ENCODE measurements at places on chromosomes 1 and 21.

- DNase-seq: no peak
Observed at GRCh38 chr1:109928591-109929111, 18.0 kb downstream of the CSF1 start.

DNA sequence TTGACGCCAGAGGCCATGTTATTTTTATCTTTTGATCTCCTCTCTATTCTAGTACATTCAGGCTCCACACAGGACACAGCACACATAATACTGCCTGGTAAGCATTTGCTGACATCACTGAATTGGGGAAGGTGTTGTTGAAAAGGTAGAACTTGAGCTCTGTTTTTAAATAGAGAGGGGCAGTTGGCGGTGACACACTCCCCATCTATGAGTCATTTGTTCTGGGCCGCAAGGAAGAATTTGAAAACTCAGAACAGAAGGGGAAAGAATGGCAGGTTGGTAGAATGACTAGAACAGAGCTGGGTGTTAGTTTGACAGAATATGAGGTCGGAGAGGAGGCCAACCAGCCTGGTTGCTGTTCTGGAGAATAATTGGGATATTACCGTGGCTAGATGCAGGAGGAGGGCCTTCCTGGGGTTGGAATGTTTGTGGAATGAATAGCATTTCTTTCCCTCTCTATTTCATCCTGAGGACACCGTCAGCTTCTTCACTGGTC is 52.1 kb upstream of the ERRFI1 start:
- DNase-seq: no peak

- no peak for DNase-seq
Observed at GRCh38 chr21:44010429-44010828, 1.7 kb upstream of the TRAPPC10 start.

GRCh38 chr1:119222271-119222670 is 81.8 kb upstream of the WARS2 start:
- no peak for DNase-seq

DNA sequence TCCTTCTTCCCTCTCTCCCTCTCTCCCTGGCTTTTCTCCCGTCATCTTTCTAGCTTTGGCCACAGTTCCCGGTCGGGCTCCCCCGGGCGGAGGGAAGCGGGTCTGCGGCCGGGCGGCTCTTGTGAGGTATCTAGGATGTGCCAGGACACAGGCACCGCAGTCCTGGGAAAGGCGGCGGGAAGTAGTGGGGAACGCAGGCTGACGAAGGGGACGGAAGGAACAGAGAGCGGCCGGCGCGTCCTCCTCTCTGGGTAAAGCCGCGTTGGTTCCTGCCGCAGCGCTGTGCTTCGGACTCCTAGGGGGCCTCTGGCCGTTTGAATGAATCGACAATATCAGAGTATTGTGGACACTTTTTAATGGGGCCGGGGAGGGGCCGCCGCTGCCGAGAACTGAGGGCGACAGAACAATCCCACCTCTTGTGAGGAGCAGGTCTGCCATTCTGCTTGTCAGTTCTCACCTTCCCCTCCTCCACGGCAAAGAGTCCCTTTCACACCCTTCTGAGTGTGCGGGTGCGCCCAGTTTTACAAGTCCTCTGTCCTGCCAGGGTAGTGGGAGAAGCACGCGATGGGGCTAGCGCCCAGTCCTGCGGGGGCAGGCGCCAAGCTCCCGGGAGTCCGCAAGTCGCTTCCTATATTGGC is 1.2 kb upstream of the LHX9 start:
- no peak for DNase-seq

DNA sequence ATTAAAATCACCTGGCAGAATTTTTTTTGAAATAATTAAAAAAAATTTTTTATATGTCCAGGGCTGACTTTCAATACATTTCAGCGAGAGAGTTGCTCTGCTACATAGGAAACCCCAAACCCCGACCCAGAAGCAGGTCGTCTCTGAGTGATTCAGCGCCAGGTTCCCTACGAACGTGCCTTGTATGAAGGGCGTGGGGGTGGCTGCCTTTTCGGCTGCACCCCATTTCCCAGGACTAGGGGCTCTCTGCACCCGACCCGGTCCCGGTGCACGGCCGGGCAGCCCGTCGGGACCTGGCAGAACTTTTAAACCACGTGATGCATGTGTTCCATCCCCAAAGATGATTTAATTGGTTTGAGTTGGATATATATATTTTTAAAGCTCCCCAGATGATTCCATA is 15.8 kb upstream of the SCYL3 start:
- no peak for DNase-seq

DNA sequence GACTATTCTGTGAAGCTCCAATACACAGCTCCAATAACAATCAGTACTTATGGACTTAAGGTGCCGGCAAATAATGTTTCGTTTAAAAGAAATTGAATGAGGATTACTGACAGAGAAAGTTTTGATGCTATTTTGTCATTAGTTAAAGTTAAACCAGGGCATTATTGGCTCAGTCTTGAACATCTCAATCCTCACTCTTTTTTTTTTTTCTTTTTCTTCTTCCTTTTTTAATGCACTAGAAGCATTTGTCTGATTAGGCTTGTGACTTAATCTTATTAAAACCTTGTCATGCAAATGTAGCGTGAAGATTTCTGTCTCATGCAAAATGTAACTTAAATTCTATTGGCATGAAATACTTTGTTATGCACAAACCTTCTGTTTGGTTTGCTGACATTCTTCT is 346.8 kb upstream of the ADGRL2 start:
- no peak for DNase-seq

- no peak for DNase-seq
Observed at GRCh38 chr1:218585511-218586184, 240.5 kb downstream of the TGFB2 start.

- no peak for DNase-seq
Observed at GRCh38 chr21:15408089-15408488, 321.7 kb upstream of the USP25 start.

DNA sequence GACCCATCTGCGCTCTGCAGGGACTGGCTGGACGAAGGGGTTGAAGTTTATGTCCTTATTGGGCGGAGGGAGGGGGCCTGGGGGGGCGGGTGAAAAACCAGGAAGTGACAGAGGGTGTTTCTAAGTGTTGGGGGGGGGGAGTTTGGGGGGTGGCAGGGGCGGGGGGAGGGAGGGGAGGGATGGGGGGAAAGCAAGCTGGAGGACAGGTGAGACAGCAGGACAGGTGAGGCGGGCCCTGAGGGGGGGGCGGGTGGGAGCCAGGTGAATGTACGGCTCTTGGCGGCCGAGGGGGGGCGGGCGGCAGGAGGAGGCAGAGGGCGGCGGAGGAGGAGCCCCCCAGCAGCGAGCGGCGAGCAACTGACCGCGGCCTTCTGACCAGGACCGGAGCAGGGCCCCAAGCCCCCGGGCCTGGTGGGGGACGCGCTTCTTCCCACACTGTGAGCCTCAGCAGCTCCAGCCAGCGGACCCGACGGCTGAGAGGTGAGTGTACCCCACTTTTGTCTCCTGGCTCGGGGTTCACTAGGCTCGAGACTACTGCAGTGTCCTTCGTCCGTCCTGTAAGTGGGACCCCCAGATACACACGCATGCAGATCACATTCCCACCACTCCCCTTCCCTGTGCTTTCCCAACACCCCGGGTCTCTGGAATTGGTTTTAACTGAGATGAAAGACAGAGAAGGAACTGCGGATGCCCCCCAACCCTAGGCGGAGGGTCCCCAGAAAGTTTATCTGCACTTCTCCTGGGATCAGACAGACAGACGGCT is at the start of gene ZBTB7B:
Gene ZBTB7B, plus strand, starts transcription at position 339 of the 763 bp plus-strand sequence. CDS start 11,859 bp downstream, outside the sequence.
- no peak for DNase-seq

GRCh38 chr1:22341791-22342605 is 109.7 kb upstream of the ZBTB40 start:
- no peak for DNase-seq

GRCh38 chr1:107993920-107994319 is 28.9 kb upstream of the VAV3 start:
- no peak for DNase-seq

DNA sequence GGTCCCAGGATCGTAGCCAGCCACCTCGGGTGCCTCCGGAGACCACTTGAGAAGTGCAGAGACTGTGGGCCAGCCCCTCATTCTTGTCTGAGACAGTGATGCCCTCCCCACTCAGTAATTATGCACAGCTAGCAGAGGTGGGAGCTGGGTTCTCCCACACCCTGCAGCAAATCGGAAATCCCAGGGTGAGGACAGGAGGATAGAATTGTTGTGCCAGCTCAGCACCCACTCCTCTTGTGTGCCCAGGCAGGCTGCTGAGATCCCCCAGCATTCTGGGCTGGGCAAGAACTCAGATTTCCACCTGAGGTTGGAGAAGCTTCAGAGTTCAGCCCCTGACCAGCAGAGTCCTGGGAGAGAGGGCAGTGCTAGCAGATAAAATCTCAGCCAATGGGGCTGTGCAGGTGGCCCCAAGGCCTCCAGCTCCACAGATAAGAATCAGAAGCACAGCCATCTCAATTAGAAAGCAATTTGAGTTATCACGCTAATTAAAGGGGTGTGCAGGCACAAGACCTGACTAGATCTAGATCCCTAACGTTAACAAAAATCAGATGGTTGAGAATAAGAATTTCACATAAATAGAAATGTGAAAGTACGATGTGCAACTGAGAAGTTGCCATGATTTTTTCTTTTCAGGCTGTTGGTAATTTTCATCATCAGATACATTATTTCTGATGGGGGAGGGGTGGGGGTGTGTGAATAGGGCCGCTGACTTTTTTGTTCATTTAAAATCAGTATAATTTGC is 45.5 kb upstream of the IRF2BP2 start:
- DNase-seq: no peak

DNA sequence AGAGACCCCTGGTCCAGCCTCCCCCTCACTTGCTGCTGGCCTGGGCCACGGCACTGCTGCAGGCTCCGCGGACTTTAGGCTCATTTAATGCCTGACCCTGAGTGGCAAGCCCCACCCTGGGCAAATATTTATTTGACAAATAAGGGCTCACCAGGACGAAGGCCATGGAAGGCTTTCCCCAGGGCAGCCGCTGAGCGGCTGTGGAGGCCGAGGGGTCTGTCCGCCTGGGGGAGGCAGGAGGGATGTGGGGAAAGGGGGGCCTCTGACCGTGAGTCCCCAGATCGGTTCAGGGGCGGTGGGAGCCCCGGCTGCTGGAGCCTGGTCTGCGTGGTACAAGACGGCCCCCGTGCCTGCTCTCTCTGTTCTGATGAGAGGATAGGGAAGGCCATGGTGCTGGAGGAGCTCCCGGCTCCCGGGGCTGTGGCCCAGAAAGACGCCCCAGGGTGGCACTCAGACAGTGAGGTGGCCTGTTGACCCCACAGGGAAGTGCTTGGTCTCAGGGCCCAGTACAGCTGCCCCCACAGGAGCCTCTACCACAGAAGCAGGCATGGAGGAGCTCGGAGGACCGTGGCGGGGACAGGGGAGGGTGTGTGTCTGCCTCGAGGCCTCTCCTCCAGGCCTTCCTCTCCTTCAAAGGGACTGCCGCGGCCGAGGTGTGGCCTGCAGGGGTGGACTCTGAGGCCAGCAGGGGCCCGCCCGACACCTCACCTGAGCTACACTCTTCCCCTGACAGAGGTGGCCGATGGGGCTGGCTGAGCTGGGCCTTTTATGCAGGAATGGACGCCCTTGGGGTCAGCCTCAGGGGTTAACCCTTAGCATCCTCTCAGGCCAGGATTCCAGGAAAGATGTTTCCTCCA is 9.1 kb upstream of the C1orf159 start:
- no peak for DNase-seq

- DNase-seq: no peak
Observed at GRCh38 chr1:210647406-210648333, 319.0 kb downstream of the HHAT start.

DNA sequence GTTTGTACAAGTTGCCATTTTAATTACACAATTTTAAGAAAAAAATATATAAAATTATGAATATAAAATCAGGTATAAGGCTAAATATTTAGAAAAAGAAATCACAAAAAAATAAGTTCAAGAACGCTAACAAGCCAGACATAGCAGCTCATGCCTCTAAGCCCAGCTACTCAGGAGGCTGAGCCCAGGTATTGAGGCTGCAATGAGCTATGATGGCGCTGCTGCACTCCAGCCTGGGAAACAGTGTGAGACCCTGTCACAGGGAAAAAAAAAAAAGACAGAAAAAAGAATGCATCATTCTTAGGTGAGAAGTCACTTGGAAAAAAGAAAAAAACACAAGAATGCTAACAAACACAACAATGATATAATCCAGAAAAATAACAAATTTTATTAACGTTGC is 112.3 kb upstream of the PRDX6 start:
- no peak for DNase-seq

- DNase-seq: no peak
Observed at GRCh38 chr1:61496501-61496900, 228.4 kb downstream of the TM2D1 start.

DNA sequence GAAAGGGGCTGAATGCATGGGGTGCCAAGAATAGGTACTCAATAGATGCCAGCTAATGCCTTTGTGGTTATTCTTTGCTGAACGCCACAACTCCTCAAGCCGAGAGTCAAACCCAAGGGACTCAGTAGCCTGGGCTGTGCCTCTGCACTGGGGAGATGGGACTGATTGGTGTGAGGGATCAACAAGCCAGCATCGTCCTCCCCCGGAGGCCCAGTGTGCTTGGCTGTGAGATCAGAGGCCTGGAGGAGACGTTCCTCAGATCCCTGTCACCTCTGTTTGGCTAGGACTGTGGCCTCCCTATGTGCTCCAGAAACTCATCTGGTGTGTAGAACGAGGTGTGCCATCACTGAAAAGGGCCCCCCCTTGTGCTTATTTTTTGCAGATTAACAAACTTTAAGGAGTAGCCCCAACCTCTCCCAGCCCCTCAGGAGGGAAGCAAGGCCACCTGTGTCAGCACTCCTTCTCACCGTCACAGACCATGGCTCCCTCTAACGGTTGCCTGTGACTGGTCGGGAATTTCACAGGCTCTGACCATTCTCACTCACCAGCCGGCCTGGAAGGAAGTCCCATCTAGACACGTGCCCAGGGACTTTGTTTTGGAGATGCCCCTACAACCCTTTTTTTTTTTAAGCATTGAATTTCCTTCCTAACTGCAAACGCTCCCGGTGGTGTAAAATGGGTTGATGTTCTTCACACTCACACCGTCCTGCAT is 194.0 kb upstream of the VAMP3 start:
- DNase-seq: no peak

DNA sequence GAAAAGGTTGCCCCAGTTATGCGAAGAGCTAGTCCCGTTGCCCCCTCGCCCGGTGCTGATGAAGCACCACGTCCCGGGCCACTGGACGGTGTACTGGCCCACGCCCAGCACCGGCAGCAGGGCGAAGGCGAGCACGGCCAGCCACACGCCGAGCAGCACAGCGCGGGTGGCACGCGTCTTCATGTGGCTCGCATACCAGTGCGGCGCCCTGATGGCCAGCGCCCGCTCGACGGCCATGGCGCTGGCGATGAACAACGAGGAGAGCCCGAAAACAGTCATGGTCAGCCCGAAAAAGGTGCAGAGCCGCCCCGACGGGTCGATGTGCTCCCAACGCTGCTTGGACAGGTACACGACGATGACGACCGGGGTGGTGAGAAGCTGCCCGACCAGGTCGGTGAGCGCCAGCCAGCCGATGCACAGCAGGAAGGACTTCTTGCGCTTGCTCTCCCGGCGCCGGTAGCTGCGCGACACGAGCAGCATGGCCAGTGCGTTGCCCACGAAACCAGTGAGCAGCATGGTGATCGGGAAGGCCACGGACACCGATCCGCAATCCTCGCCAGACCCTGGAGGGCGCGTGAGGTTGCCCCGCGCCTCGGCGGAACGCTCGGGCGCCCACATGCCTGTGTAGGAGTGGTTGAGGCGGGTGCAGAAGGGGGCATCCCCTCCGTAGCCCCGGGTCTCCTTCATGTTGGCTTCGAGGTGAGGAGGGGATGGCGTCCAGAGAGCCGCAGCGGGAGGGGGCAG is 553 bp downstream of the PTGER3 start:
- DNase-seq: no peak

- no peak for DNase-seq
Observed at GRCh38 chr1:29372108-29372507, 135.8 kb downstream of the PTPRU start.

All from hematopoietic multipotent progenitor cell treated with erythropoietin and hydrocortisone succinate and interleukin-3 and kit ligand, for 15 days (in vitro differentiated cells).